ENCODE measurements at places on chromosomes 5 and 9.

- DNase-seq = no peak
Observed at GRCh38 chr9:135339378-135339973, 140.1 kb upstream of the PPP1R26 start.

GRCh38 chr5:127400946-127401670, 110.5 kb downstream of the MEGF10 start:
- DNase-seq = no peak

DNA sequence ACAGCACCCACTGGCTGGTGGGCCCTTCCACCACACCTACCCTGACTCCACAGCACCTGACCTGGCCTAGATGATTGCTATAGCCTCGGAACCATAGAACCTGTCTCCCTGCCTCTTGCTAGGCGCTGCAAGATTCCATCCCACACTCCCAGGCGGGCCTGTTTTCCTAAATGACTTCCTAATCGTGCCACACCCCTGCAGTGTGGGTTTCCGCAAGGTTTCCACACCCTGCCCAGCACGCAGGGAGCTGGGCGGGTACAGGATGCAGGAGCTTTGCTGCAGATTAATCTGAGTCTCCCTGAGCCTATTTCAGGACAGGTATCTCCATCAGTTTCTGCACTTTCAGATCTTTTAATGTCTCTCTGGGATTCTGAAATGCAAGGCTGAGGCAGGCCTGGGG, 62.9 kb downstream of the SHB start:
- no peak for DNase-seq

DNA sequence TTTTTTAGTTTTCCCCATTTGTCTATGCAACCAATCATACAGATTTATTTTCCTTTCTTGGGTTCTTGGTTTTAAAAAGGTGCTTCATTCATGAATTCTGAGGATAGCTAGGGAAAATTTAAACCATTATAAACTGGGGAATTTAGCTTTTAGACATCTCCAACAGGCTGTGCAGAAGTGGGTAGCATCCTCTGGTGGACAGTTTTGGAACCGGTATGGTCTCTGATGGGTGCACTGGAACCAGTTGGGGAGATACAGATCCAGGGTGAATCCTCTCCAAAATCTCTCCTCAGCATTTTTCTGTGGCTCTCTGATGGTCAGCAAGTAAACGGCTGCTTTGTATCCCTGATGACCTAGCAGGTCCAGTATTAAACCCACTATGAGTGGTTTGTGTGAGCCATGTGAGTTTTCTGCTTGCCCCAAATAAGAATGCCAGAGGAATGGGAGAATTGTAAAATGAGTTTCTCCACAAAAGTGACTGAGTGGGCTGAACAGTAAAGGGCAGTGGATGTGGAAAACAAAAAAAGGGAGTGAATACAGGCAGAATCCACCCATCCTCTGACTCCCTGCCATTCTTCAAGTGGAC, 9.1 kb upstream of the DNAJC25 start:
- DNase-seq = peak; percentile 53

DNA sequence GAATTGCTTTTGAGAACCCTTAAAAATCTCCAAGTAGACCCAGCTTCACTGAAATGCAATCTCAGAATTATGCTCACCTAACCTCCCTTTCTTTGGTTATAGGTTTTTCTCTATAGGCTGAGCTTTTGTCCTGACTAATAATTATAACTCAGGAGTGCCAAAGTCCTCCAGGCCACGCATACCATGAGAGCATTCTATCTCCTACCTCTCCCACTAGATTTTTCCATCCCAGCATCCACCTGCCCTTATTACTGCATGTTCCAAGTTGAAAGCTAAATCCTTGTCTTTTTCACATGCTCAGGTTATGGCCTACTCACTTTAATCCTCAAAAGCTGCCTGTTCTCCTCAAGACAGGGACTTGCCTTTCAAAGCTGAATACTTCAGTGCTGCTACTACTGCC, 22.1 kb downstream of the ZNF346 start:
- no peak for DNase-seq

DNA sequence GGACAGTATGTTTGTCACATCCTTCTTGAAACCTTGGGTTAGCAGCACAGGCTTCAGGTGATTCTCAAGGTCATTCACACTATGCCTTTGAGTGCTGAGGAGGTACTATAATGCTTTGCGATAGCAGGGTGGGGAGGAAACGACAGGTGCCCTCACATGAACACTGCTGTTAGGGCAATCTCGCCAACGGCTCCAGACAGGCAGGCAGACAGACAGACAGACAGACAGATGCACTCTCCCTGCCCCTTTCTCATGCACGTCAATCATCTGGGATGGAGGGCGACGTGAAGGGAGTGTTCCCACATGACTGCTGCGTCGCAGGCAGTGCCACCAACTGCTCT, 82.9 kb downstream of the RAPGEF1 start:
- no peak for DNase-seq

DNA sequence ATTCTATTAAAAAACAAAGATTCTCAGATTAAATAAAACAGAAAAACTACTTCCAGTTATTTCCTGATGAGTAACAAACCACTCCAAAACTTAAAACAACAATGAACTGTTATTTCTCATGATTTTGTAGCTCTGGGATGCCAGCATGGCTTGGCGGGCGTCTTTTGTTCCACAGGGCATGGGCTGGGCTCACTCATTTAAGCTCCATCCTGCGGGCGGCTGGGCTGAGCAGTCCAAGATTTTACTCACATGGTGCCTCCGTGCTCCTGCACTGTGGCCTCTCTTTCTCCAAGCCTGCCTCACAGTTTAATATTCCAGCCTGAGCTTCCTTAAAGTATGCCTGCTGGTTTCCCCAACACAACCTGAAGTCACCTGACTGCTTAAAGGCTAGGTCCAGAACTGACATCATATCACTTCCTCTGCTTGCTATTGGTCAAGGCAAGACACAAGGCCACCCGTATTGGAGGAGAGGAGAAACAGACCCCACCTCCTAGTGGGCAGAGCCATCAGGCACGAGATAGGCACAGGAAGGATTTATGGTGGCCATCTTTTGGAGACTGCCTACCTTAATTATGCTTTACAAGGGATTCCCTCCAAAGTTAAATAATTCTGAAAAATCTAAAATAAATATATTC, 41.6 kb upstream of the ZBTB43 start:
- no peak for DNase-seq

DNA sequence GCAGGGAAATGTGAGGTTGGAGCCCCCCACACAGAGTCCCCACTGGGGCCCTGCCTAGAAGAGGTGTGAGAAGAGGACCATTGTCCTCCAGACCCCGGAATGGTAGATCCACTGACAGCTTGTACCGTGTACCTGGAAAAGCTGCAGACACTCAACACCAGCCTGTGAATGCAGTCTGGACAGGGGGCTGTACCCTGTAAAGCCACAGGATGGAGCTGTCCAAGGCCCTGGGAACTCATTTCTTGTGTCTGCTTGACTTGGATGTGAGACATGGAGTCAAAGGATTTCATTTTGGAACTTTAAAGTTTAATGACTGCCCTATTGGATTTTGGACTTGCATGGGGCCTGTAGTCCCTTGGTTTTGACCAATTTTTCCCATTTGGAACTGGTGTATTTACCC, 535.0 kb upstream of the MEF2C start:
- DNase-seq = no peak

DNA sequence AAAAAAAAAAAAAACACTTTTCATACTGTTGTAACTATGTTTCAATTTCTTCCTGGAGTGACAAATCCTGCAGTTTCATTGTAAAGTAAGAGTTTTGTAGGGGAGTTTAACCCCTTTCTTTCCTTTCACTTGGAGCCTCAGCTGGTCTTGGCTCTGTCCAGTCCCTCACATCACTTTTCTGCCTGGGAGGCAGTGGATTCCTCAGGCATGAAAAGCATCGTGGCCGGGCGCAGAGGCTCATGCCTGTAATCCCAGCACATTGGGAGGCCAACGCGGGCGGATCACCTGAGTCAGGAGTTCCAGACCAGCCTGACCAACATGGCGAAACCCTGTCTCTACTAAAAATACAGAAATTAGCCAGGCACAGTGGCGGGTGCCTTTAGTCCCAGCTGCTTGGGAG, 45.6 kb upstream of the MYO10 start:
- no peak for DNase-seq
